ENCODE measurements at places on chromosomes 6 and 20. TPM values are rescaled to one million over a fixed set of nuclear protein-coding genes. Genes with fewer than 3 reads are reported as not detected.

LY6G6D gene
- polyA plus RNA-seq, result not detected

SLC17A2 gene
- not detected for polyA plus RNA-seq

PLTP gene
- polyA plus RNA-seq, result 26.3 TPM

GRCh38 chr6:69792292-69792691, 4.5 kb downstream of the LMBRD1 start:
- DNase-seq, result no peak

GRCh38 chr20:61840779-61841455, 224.8 kb downstream of the TAF4 start:
- DNase-seq, result no peak

DNA sequence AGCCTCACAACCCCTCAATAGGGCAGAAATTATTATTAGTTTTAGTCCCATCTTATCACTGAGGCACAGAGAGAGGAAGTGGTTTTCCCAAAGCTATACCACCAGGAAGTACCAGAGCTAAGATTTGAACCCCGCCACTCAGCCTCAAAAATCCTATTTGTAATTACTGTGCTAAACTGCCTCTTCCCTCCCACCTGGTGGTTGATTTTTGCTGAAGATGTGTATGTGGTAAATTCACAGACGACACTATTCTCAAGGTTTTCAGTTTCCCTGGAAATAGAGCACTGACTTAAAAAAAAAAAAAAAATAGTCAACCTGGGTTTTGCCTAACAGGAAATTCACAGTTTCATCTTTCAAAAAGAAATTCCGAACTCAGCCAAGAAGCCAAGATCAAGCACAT, 57.9 kb downstream of the TSHZ2 start:
- DNase-seq, result no peak

DNA sequence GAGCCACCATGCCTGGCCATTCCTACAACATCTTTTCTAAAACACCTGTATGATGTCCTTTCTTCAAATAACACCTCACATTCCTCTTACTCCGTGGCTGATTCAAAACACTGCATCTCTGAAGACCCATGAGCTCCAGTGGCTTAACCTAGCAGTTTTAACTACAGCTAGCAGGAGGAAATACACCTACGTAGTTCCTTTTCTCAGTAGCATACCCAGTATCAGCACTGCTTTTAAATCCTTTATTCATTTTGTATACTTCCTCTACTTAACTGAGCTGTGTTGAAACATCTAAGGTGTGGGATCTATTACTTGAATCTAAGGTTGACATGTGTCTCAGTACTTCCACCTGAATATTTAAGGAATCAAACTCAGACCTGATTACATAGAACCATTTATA, 113.6 kb upstream of the CCDC28A start:
- DNase-seq, result no peak

- no peak for DNase-seq
These were observed 1.6 kb downstream of the AP5S1 start for GRCh38 chr20:3821996-3822395.

GRCh38 chr6:37514321-37514771, 14.7 kb upstream of the CCDC167 start:
- DNase-seq, result peak; percentile 36

ASXL1 gene
- polyA plus RNA-seq, result 17.4 TPM

Measured in keratinocyte (primary cell).